ENCODE measurements at places on chromosomes 13 and 19.

GRCh38 chr13:98365302-98365701 is 188.2 kb upstream of the RNF113B start:
- DNase-seq = no peak

DNA sequence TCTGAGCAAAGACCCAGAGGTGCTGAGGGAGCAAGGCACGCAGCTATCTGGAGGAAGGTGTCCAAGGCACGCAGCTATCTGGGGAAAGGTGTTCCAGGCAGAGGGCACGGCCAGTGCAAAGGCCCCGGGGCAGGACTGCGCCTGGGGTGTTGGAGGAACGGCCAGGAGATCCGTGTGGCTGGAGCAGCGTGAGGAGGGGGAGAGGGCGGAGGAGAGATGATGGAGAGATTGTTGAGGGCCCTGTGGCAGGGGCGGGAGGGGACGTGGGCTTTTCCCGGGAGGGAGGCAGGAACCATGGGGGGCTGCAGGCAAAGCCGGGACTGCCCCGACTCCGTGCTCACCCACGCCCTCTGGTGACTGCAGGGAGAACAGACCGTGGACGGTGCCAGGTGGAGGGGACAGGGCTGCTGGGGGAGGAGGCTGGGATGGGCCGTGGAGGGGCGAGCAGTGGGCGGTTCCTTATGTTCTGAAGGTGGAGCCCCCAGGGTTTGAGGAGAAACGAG is 13.3 kb upstream of the MISP start:
- no peak for DNase-seq

DNA sequence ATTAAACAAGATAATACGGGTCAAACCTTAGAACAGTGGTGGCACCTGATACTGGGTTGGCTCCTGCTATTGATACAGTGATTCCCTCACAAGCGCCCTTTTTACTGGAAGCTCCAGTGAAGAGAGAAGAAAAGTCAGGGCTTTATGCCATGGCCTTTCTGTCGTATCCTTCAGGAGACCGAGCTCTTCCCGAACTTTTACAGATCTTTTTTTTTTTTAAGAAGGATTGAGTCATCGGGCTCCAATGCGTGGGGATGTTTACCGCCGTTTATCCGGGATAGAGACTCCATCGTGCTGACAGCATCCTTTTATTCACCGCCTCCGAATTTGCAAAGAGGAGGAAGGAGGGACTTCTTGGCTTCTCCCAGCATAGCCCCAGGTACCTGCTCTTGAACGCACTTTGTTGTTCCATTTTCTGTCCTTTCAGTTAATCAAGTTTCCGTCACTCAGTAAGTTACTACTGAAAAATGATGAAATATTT is 574 bp downstream of the ZNF227 start:
- peak; percentile 10 for DNase-seq

GRCh38 chr13:31793246-31793645 is 53.9 kb downstream of the RXFP2 start:
- DNase-seq = no peak

DNA sequence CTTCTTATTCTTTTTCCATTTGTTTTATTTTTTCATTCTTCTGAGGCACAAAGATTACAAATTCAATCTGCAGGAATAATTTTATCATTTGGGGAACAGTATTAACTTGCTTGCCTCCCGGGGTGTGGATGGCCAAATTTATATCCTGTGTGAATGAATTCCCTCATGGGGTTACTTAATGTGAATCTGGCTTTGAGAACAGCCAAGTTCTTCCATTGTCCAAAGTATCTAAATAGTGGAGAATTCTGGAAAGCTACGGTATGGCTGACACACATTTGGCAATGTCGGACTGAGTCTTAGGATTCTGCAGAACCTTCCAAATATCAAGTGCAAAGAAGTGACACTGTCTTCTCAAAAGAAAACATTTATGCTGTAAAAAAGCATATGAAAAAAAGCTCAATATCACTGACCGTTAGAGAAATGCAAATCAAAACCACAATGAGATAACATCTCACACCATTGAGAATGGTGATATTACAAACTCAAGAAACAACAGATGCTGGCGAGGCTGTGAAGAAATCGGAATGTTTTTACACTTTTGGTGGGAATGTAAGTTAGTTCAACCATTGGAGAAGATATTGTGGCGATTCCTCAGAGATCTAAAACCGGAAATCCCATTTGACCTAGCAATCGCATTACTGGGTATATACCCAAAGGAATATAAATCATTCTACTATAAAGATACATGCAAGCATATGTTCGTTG is 620.2 kb downstream of the EFNB2 start:
- DNase-seq = no peak

DNA sequence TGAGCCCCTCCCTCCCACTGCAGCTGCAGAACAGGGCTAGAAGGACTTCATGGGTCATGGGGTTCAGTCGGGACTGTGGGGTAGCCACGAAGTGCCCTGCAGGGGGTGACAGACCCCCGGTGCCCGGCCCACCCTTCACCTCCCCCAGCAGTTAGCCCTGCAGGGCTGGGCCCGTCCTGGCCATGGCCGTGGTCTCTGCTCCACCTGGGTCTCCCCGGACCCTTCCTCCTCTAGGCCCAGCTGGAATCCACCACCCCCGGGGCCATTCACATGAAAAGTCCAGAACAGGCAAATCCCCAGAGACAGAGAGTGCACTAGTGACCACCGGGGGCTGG is 17.3 kb downstream of the MKNK2 start:
- no peak for DNase-seq

DNA sequence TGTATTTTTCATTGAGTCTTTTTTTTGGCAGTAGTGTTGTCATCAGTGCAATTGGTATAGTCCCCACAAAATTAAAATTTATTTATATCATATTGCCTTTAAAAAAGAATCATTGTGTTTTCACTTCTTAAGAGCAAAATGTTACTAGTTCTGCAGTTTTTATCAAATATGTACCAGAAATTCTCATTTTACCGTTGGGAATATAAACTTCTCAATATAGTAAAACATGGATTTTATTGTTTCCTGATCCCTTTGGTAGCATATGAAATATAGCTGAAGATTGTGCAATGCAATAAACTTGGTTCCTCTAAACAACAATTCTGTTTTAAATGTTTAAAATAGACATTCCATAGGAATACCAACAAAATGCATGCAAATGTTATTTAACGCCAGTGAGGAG is 306.5 kb upstream of the PCDH20 start:
- no peak for DNase-seq

GRCh38 chr13:85486663-85487062 is 312.6 kb downstream of the SLITRK6 start:
- no peak for DNase-seq

DNA sequence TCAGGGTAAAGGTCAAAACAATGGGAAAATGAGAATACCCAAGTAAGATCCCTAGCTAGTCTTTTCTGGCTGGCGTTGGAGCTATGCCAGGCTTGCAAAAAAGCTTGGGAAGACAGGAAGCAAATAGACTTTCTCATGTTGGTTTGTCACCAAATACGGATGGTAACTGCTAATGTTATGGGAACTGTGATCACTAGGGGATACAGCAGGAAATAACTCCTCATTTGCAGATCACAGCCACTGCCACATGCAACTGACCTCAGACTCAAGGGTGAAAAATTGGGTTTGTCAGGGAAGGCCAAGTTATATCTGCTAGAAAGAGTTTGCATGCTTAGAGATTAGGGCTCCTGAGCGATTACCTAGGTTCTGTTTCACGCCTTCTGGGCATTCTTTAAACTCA is 162.9 kb downstream of the NHLRC3 start:
- peak; percentile 48 for DNase-seq

DNA sequence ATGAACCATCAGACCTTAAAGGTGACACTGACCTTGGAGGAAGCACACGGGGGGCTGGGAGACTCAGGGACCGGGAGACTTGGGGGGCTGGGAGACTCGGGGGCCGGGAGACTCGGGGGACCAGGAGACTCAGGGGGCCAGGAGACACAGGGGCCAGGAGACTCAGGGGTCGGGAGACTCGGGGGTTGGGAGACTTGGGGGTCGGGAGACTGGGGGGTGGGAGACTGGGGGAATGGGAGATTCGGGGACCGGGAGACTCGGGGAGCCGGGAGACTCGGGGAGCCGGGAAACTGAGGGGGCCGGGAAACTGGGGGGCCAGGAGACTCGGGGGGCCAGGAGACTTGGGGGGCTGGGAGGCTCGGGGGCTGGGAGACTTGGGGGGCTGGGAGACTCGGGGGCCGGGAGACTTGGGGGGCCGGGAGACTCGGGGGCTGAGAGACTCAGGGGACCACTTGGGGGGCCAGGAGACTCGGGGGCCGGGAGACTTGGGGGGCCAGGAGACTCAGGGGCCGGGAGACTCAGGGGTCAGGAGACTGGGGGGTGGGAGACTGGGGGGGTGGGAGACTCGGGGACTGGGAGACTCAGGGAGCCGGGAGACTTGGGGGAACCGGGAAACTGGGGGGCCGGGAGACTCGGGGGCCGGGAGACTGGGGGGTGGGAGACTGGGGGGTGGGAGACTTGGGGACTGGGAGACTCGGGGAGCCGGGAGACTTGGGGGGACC is 62.9 kb downstream of the RASA3 start:
- DNase-seq = no peak

GRCh38 chr13:50119591-50119990 is 104.3 kb downstream of the KCNRG start:
- peak; percentile 18 for DNase-seq

DNA sequence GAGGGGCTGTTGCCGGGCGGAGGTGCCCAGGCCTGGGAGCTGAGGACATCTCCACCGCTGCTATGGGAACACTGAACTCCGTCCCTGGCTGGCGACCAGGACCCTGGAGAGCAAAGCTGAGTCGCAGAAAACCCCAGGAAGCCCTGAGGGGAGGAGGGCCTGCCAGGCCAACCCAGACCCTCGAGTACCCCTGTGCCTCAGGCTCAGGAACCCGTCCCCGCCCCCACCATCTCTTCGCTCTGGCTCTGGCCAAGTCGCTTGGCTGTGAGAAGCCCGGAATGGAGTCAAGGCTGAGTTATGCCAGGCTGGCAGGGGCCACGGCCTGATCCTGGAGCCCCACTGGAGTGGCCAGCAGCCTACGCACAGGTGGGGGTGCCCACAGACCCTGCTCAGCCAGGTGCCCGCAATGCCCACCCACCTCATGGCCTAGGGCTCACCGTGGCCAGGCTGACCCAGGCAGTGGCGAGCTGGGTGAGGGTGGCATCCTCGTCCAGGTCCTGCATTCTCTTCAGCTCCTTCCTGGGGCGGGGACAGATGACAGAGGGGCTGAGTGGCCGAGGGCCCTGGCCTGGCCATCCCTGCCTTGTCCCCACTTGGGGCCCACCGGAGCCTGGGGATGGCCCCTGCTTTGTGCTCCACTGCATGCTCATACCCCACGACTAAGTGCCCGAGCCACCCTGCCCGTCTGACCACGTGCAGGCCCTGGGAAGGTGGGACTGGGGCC is 8.5 kb upstream of the CERS1 start:
- DNase-seq = no peak

GRCh38 chr19:33275933-33276619 is 26.3 kb downstream of the CEBPA start:
- DNase-seq = no peak

DNA sequence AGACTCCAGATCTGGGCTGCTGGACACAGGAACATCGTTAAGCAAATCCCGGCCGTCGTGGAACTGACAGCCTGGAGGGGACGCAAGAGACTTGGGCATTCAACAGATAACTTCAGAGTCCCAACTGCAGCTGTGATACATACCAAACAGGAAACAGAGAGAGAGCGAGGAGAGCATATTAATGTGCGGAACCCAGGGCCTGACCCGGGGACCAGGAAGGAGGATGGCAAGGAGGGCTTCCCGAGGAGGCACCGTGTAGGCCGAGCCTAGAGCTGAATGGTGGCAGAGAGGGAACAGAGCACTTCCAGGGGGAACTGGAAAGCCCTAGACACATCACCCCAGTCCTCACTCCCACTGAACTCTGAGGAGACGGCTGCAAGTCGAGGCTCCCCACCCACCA is 68.1 kb downstream of the SIPA1L3 start:
- DNase-seq = no peak

- no peak for DNase-seq
Measured at GRCh38 chr13:98992355-98992754, 14.5 kb upstream of the DOCK9 start.

GRCh38 chr13:52978989-52979388 is 49.6 kb upstream of the OLFM4 start:
- DNase-seq = no peak

GRCh38 chr13:53921473-53921872 is 892.9 kb downstream of the OLFM4 start:
- DNase-seq = no peak

DNA sequence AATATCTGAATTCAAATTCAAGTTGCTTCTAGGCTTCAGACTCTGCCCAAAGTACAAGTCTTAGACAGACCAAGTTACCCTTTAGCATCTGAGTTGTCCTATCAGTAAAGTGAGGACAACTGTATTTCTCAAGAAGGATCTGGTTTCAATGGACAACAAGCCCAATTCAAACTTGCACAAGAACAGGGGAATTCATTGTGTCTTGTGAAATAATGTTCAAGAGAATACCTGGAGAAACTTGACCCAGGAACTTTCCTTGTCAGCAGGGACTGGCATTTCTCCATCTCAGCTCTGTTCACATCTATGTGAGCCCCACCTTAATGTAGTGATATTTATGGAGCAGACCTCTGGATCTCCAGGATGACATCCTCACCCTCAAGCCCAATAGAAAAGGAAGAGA is 894.9 kb upstream of the SLC10A2 start:
- DNase-seq = no peak

GRCh38 chr13:52158629-52159158 is 703 bp downstream of the NEK3 start:
- DNase-seq = peak; percentile 26

DNA sequence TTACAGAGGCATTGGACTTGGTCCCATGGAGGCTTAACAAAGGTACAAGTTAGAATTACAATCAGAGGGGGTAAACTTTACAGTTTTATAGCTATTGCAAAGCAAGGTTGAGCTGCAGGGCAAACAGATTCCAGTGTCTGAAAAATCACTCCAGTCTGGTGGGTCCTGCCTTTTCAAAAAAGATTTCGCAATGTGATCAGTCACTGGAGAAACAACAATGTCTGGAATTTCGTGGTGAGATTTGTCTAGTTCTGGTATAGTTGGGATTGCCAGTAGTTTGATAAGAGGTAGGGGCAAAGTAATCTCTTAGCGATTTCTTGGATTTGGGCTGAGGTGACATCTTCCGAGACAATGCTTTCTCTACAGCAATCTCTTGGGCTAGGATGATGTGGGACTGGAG is 1198.2 kb upstream of the PCDH9 start:
- no peak for DNase-seq

GRCh38 chr13:63944911-63945310 is 2529.3 kb upstream of the PCDH20 start:
- DNase-seq = no peak

DNA sequence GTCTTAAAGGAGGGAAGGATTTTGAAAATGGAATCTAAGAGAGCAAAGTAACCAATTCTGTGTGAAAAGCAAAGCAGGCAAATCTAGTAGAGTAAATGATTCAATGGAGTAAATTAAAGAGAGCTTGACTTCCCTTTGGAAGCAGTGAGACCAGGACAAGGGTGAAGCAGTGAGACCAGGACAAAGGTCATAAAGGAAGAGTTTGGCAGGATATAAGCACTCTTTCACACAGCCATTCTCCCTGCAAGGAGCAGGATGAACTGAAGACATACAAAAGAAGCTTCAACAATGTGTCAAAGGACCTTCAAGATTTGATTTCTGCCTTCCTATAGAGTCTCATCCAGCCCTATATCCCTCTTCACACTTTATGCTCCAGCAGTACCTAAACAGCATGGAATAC is 123.8 kb downstream of the ENOX1 start:
- DNase-seq = no peak

GRCh38 chr13:48892688-48893075 is 83.0 kb upstream of the FNDC3A start:
- DNase-seq = no peak

- no peak for DNase-seq
Measured at GRCh38 chr13:97205982-97206381, 16.2 kb upstream of the MBNL2 start.

GRCh38 chr19:41967054-41967783 is 8.1 kb upstream of the RABAC1 start:
- DNase-seq = no peak
